ENCODE measurements at places on chromosomes 4 and X.

- DNase-seq = peak; percentile 78
These were observed 26.5 kb upstream of the TSR2 start for GRCh38 chrX:54413753-54414152.

GRCh38 chrX:100743009-100743607 lies 11.2 kb upstream of the SYTL4 start:
- no peak for DNase-seq

- peak; percentile 6 for DNase-seq
These were observed 54.3 kb downstream of the DCTD start for GRCh38 chr4:182862921-182863320.

DNA sequence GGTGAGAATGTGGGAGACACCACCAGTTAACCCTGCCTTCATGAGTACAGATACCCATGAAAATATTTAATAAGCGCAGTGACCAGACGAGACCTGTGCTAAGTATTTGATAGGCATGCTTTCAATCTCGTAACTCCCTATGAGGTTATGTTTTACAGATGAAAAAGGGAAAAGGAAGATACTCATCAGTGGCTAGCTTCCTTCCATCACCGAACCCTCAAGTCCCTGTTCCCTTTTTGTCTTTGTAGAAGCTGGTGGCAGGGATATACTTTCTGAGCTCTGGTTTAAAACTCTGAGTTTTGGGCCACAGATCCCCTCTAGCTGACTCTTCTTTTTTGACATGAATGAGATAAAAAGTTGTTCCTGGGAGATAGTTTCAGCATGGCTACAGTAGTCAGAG lies 26.3 kb downstream of the AFF1 start:
- no peak for DNase-seq

DNA sequence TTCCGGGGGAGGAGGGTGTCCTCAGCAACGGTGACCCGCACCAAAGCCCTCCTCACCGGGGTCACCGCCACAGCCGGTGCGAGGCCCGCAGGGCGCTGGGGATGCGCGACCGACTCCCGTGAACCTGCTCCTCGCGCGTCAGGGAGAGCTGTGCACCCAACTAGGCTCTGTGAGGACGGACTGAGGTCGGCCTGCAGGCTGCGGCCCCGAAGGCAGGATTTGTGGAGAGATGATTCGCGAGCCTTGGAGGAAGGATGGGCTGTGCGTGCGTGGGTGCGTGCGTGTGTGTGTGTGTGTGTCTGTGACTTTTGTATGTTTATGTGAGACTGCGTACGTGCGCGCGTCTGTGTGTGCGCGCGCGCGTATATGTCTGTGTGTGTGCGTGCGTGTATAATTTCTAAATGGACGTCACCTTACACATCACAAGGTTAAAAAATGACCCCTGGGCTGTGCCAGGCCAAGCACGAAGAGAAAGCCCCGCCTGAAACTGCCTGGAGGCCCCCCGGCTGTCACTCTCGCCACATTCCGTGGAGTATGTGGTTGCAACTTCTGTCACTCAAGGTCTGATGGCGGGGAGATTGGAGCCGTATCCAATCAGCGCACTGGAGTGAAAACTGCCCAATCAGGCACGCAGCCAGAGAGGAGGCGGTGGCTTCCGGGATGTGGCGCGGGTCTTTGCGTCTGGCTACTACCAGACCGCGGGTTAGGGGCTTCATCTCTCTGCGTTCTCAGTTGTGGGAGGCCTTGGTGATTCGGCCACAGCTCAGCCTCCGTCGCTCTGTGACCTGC lies at the start of gene ZNF141:
ZNF141 (plus strand) TSS at position 672 of the 789 bp plus-strand sequence. CDS start 170 bp downstream, outside the sequence.
- DNase-seq = peak; percentile 93

GRCh38 chrX:71170660-71171059 lies 26.0 kb downstream of the NLGN3 start:
- DNase-seq = no peak

DNA sequence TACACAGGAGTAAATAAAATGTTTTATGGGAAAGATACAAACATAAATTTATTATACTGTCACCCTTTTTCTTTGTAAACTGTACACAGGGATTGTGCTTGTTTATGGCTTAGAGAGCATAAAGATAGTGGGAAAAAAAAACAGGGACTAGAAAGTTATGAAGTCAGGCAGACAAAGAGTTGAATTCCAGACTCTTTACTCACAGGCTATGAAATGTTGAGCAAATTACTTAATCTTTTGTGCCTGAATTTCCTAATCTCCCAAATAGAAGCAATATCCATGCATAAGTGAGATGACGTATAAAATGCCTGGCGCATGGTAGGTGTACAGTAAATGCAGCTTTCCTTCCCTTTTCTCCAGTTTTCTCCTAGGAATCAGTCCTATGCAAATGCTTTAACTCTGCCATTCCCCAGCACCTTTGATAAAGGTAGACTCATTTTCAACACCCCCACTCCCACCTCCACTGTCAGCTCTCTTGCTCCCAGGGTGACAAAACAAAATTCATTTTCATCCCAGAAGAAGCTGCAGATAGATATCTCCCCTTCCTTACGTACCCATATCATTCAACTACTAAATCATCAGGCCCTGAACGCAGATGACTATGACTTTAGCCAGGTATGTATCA lies 44.5 kb upstream of the BTC start:
- DNase-seq = no peak

- peak; percentile 80 for DNase-seq
These were observed 16.1 kb downstream of the RNF4 start for GRCh38 chr4:2484993-2485392.

- DNase-seq = no peak
These were observed 339.0 kb upstream of the SPANXN4 start for GRCh38 chrX:142686653-142687283.

- DNase-seq = peak; percentile 74
These were observed 242.7 kb downstream of the BCOR start for GRCh38 chrX:39854772-39855747.

GRCh38 chrX:134626434-134626833 lies 31.8 kb downstream of the PLAC1 start:
- no peak for DNase-seq

GRCh38 chr4:119135721-119136121 lies at the start of gene MYOZ2:
Gene MYOZ2 (plus strand): TSS chr4:119135832. CDS start chr4:119136526, 694 bp downstream.
- no peak for DNase-seq

DNA sequence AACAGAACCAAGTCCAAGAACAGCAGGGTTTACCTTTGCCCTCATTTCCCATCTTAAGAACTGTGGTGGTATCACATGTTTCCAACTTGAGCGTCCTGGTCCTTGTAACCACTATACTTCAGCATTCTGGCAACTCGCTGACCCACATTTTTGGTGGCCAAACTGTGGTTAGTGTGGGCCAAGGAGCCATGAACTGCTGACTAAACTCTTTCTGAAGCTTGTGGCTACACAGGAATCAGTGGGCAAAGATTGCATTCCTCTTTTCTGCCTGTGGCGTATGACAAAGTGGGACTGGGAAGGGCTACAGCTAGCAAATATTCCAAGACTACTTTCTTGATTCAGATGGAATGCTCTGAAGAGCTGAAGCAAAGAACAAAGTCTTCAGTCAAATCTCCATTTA lies 106.3 kb upstream of the MID1 start:
- DNase-seq = peak; percentile 11

GRCh38 chrX:125293850-125294780 lies 25.6 kb upstream of the TEX13C start:
- no peak for DNase-seq

DNA sequence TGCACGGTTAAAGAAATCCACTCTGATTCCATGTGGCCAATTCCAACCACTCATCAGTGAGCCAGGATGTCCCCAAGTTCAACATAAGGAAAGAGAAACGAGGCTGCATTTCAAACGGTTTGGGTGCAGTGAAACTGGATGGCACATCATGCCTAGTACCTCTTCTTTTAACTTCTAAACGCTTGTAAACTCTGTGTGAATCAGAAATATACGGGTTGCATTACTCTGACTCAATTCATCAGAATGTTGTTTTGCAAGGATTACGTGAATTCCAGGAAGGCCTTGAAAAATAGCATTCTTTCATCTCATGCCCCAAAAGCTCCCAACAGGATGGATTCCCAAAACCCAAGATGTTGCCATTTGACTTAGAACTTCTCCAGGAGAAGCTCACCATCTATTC lies 270.4 kb downstream of the LDB2 start:
- no peak for DNase-seq

DNA sequence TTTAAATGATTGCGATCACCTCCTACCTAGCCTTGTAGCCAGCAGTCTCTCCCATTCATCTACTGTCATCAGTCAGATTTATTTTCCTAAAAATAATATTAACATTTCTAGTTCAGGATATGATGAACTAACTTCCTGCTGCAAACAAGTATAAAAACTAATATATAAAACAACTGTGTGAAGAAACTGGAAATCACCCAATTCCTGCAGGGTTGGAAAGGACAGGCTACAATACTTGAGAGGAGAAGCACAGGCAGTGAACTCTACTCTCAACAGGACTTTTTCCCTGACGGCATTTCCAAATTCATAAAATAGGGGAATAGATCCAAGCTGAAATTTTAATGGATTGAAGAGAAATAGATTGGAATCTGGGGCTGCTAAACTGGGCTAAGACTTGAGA lies 14.2 kb upstream of the BBS12 start:
- DNase-seq = no peak

GRCh38 chr4:151553874-151554273 lies 144.9 kb downstream of the FHIP1A start:
- DNase-seq = no peak

DNA sequence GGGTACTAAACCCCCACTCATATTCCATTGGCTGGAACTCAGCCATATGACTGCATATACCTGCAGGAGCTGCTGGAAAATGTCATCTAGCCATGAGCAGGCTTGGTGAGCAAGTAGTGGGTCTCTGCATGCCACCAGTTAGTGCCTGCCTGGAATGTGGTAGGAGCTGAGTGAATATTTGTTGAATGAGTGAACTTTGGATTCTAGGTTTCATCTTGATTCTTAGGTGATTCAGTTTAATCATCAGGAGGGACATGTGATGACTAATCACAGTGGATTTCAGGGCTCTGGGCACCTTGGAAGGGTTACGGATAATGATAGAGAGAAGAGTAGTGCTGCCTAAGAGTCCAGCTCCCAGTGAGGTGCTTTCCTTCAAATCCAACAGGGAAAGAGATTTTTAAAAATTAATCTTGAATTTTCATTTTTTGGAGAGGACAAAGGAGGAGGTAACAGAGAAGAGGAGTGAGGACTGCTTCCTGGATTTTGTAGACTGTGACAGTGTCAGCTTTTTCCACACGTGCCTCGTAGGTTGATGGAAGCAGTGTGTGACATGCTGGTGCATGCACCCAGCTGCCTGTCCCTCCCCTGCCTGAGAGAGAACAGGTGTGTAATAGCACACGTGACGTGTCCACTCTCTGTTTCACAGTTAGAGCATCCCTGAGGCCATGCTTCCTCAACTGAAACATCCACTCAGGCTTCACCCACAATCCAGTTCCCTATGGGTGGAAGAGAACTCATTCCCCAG lies 30.4 kb downstream of the NHS start:
- no peak for DNase-seq

DNA sequence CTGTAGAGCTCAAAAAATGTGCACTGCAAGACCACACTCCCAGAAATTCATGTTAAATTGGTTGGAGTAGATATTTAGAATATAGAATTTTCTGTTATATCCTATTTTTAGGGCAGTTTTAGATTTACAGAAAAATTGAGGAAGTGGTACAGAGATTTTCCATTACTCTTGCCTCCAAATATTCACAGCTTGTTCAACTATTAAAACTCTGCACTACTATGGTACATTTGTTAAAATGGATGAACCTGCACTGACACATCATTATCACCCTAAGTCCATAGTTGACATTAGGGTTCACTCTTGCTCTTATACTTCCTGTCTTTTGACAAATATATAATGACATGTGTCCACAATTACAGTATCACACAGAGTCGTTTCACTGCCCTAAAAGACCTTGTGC lies 1724.5 kb downstream of the C4orf33 start:
- DNase-seq = no peak

- no peak for DNase-seq
These were observed 12.9 kb upstream of the SMPX start for GRCh38 chrX:21770631-21771321.

DNA sequence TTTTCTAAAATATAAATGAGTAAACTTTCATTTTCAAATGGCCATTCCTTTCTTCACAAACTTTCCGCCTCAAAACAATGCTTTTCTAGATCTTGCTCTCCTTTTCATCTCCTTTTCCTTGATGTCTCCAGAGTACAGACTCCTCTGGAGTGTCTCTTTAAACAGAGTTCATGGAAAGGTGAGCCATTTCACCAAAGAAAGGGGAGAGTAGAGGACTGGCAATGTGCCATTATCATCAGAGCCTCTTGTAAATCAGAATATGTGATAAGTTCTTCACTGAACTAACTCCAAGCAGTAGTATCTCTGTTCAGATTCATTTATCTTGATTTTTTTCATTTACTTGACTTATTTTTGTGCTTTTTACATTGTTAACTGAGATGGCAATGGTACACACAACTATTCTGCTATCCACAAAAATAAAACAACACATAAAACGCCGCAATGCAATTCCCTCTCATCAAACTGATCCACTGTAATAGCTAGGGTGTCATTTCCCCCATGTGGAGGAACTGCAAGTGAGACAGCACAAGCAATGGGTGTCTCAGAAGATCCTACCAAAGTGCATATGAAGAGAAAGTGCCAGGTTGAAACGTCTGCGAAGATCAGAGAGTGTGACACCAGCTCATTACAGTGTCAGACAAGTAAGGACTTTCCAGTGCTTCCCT lies 125.4 kb downstream of the RASL11B start:
- no peak for DNase-seq

GRCh38 chr4:113733685-113734084 lies 27.9 kb downstream of the CAMK2D start:
- DNase-seq = no peak

- no peak for DNase-seq
These were observed 35.0 kb upstream of the SLC7A11 start for GRCh38 chr4:138277133-138277532.

- peak; percentile 32 for DNase-seq
These were observed 64.2 kb upstream of the SPP1 start for GRCh38 chr4:87911252-87911774.

GRCh38 chr4:41429280-41429669 lies 108.7 kb upstream of the LIMCH1 start:
- no peak for DNase-seq

DNA sequence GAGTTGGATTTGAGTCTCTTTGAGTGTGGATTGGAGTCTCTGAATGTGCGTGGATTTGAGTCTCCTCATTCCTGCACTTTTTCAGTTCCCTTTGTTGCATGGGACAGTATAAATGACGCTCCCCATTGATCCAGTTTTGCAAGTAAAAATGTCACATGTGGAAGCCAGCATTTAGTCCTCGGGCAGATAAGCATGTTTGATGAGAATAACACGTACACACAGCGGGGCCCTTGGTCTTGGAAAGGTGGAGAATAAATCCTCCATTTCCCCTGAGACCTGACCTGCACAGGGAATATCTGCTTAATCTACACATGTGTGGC lies 8.1 kb downstream of the P2RY8 start:
- DNase-seq = no peak
